Hematopoietic multipotent progenitor cell treated with erythropoietin and hydrocortisone succinate and interleukin-3 and kit ligand, for 17 days (in vitro differentiated cells): ENCODE measurements at places on chromosomes 11 and 22.

- no peak for DNase-seq
These were observed 72.4 kb upstream of the ISX start for GRCh38 chr22:34993548-34993947.

GRCh38 chr11:125371431-125371935 lies 124.6 kb downstream of the FEZ1 start:
- DNase-seq, result no peak

GRCh38 chr11:130546438-130546837 lies 98.0 kb downstream of the ADAMTS15 start:
- no peak for DNase-seq

DNA sequence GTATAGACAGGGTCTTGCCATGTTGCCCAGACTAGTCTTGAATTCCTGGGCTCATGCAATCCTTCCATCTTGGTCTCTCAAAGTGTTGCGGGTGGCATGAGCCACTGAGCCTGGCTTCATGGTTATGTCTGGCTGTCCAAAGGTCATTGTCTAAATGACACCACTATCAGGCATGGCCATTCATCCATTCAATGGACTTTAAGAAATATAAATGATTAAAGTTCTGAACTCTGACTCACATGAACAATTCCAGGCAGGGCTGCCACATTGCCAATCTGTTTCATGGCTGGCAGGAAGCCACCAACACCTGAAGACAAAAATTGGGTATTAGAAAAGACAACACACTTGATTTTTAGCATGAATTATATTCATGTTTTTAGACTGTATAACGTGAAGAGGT lies 4.1 kb downstream of the RTCB start:
- DNase-seq, result no peak
